ENCODE measurements at places on chromosomes 5 and 9. TPM values are rescaled to one million over a fixed set of nuclear protein-coding genes. Genes with fewer than 3 reads are reported as not detected.

Gene C9orf50
- 0.17 TPM for total RNA-seq

Gene NKD2
- total RNA-seq: under 0.01 TPM

Gene SPINK13
- total RNA-seq: not detected

GRCh38 chr5:170171811-170172210 lies 61.0 kb upstream of the C5orf58 start:
- DNase-seq: no peak
- H3K36me3 ChIP-seq: no peaks in the 10 kb centered on the region
- H3K27ac ChIP-seq: no peak overlapping the region
- H3K4me1 ChIP-seq: no peaks in the 10 kb centered on the region

- H3K4me3 ChIP-seq: no peak overlapping the region
- no peak overlapping the region for H3K27ac ChIP-seq
- no peaks in the 10 kb centered on the region for H3K27me3 ChIP-seq
- DNase-seq: peak; percentile 66
- H3K4me1 ChIP-seq: peaks cover 5% of the 10 kb centered on the region
These were observed 17.0 kb downstream of the NIPSNAP3B start for GRCh38 chr9:104780796-104781395.

DNA sequence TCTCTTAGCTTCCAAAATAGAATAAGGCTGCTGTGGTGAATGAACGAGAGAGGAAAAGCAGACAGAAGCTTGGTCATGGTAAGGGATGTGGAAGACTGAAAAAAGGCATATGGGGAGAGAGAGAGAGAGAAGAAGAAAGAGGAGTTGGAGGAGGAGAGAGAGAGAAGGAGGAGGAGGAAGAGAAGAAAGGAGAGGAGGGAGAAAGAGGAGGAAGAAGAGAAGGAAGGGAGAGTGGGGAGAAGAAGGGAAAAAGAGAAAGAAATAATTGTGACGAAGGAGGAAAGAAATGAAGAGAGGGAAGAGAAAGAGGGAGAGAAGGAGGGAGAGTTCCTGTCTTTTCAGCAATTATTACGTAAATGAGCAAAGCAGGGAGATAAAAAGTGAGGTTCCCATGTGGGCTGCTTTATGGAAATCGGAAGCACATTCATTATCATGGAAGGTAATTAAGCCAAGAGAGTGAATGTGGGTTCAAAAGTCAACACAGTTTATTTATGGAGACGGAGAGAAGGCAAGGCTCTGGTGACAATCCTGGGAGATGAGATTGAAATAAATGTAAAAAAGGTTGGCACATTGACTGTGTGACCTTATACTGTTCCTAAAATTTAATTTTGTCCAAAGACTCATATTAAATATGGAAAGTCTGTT lies 611.2 kb downstream of the KIF4B start:
- no peak for DNase-seq
- H3K27me3 ChIP-seq: no peaks in the 10 kb centered on the region
- no peaks in the 10 kb centered on the region for H3K4me1 ChIP-seq
- H3K27ac ChIP-seq: no peak overlapping the region
- no peaks in the 10 kb centered on the region for H3K36me3 ChIP-seq

DNA sequence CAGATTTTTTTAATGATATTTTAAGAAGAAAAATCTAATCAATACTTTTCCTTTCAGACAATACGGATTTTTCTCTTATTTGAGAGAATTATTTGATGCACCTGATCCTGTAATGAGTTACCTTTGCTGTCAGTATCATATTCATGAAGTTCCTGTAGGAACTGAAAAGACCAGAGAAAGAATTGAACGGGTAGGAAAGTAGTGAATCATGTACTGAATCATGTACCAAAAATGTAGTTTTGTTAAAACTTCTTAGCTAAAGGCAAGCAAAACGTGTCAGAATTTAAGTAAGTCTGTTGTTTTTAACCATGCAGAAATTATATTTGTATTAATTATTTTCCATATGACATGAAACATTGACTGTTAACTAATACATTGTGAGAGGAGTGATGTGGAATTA lies 56.6 kb downstream of the SMC5 start:
- no peak overlapping the region for H3K27ac ChIP-seq
- no peaks in the 10 kb centered on the region for H3K27me3 ChIP-seq
- DNase-seq: peak; percentile 65

GRCh38 chr5:164799391-164799790 lies 1294.0 kb downstream of the MAT2B start:
- no peaks in the 10 kb centered on the region for H3K36me3 ChIP-seq
- no peak overlapping the region for H3K4me3 ChIP-seq
- no peak overlapping the region for H3K27ac ChIP-seq

DNA sequence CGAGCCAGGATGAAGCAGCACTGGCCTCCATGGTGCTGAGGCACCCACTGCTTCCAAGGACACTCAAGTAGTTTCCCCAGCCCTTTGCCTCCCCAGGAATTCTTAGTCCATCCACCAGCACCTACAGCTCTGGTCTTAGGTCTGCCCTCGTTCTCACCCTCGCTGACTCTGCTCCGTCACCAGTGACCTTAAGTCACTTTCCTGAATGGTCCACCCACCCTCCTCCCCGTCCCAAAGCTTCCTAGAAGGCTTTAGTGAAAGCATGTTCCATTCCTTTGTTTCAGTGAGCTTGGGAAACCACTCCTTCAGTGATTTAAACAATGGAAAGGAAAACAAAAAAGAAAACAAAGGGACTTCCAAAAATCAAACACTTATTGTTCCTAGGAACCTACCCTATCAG lies 54.6 kb upstream of the MAP3K1 start:
- no peak for DNase-seq
- no peaks in the 10 kb centered on the region for H3K36me3 ChIP-seq
- H3K4me3 ChIP-seq: no peak overlapping the region
- no peaks in the 10 kb centered on the region for H3K4me1 ChIP-seq
- H3K27me3 ChIP-seq: no peaks in the 10 kb centered on the region

DNA sequence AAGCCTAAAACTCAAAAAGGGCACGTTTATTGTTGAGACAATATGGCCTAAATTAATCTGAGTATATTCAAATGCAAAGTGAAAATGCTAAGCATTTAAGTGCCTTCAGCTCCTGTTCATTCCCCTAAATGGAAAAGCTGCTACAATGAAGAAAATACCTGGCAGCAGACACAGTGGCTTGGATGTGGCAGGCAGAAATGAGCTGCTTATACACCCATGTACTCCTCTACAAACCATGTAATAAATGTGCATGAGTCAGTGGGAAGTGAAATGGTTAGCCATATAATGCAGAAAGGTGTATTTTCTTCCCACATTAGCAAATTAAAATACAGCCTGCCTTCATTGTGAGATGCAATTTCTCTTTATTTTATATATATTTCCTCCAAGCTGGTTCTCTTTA lies 859.2 kb upstream of the SEMA6A start:
- H3K4me1 ChIP-seq: no peaks in the 10 kb centered on the region
- H3K27me3 ChIP-seq: no peaks in the 10 kb centered on the region
- H3K27ac ChIP-seq: no peak overlapping the region
- no peaks in the 10 kb centered on the region for H3K36me3 ChIP-seq
- no peak for DNase-seq
- H3K4me3 ChIP-seq: no peak overlapping the region

- H3K4me3 ChIP-seq: no peak overlapping the region
- H3K36me3 ChIP-seq: no peaks in the 10 kb centered on the region
- H3K4me1 ChIP-seq: no peaks in the 10 kb centered on the region
- no peak for DNase-seq
- no peaks in the 10 kb centered on the region for H3K27me3 ChIP-seq
- H3K27ac ChIP-seq: no peak overlapping the region
These were observed 95.0 kb downstream of the MAN2A1 start for GRCh38 chr5:109784687-109785086.

DNA sequence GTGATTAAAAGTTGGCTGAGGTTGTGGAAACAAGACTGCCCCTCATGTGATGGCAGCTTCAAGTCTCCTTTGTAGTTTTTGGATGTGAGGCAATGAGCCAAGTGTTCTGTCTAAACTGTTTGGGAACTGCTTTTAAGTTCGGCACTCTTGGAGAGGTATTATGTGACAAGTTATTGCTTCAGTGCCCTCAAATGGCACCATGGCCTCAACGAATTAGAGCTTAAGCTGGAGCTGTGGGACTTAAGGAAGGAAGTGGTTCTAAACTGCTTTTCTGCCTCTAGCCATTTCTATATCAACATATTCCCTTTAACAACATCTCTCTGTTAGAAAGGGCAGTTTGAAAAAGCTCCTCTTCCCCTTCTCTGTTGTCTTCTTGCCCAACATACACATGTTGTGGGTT lies 227.7 kb downstream of the RFK start:
- no peaks in the 10 kb centered on the region for H3K27me3 ChIP-seq
- H3K36me3 ChIP-seq: no peaks in the 10 kb centered on the region
- no peak overlapping the region for H3K4me3 ChIP-seq
- H3K4me1 ChIP-seq: peaks cover 12% of the 10 kb centered on the region
- DNase-seq: no peak

DNA sequence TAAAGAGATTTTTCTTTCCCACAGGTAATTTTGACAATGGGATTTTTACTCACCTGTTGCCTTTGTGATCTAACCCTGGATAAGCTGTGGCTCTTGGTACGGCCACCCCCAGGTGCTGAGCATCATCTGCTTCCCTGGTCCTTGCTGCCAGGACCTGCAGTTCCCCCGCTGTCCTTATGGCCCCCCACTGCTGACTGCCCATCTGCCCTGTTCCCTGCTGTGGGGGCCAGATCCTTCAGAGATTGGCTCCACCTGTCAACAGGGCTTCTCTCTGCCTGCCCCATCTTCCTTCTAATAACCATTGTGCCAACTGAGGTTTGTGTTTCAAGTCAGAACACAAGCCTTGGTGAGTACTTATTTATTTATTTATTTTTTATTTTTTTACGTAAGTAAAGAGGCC lies 183.3 kb downstream of the MAPKAP1 start:
- H3K4me3 ChIP-seq: no peak overlapping the region
- peaks cover 24% of the 10 kb centered on the region for H3K4me1 ChIP-seq
- H3K27me3 ChIP-seq: no peaks in the 10 kb centered on the region
- H3K36me3 ChIP-seq: no peaks in the 10 kb centered on the region

DNA sequence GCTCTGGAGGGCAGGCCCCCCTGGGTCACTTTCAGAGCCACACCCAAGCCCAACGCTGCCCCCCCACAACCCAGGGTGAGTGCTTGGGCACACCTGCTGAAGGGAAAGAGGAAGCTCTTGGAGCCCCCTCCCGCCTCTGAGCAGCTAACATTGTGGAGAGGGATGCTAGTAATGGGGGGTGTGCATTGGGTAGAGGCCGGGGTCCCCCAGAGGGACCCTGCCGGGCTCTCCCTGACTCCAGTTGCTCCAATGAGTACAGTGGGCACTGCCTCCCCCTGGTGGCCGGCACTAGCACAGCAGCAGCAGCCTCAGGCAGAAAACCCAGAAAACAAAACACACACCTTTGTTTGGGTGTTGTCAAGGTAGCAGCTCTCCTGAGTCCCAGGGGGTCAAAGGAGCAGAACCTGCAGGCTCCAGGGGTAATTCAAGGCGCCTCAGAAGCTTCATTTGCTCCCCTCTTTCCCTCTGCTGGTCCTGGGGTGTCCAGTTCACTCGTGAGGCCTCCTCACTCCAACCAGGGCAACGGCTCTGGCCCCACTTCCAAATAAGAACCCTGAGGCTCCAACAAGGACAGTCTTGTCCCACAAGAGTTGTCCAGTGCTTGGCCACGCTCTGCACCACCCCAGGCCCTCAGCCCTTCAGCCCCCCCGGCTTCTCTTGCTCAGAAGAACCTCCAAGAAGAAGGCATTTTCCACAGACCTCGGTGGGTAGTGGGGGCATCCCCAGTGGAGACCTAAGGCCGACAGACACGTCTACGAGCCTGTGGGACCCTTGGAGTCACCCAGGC lies 16.1 kb downstream of the GBGT1 start:
- H3K4me1 ChIP-seq: peaks cover 11% of the 10 kb centered on the region
- H3K36me3 ChIP-seq: no peaks in the 10 kb centered on the region
- peak; percentile 42 for DNase-seq
- H3K4me3 ChIP-seq: peak overlapping the region; percentile 76

DNA sequence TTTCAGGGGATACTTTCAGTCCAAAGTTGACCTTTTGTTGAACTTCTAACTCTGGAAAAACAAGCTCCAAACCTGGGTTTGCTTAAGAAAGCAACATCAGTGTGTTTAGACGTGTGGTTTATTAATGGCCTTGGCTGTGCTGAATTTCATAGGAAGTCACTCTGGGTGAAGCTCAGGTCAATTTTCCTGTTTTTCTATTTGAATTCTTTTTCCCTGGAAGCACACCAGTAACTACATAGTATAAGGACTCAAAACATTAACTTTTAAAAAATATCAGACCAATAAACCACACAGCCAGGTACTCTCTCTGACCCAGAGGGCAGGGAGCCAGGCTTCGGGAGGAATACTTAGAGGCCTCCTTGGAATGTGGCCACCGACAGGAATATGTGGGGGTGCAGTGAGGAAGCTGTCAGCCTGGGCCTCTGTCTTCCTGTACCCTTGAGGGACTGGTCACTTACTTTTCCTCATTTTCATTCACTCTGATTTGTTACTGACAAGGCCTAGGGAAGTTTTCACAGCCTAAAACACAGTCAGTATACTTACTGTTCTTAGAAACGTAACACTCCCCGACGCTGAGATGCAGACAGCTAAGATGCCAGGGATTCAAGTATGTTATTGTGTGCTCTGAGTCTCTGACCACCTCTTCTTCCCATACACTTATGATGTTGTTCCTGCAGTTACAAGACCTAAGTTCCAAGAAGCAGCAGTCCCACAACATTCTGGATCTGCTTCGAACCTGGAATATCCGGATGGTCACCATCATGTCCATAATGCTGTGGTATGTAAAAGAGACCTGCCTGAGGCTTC lies 18.9 kb downstream of the SLC22A5 start:
- H3K4me1 ChIP-seq: peaks cover 36% of the 10 kb centered on the region
- DNase-seq: peak; percentile 90
- peak overlapping the region; percentile 81 for H3K27ac ChIP-seq
- H3K27me3 ChIP-seq: no peaks in the 10 kb centered on the region
- H3K4me3 ChIP-seq: no peak overlapping the region
- H3K36me3 ChIP-seq: no peaks in the 10 kb centered on the region
